ENCODE measurements at places on chromosomes 7 and 10.

DNA sequence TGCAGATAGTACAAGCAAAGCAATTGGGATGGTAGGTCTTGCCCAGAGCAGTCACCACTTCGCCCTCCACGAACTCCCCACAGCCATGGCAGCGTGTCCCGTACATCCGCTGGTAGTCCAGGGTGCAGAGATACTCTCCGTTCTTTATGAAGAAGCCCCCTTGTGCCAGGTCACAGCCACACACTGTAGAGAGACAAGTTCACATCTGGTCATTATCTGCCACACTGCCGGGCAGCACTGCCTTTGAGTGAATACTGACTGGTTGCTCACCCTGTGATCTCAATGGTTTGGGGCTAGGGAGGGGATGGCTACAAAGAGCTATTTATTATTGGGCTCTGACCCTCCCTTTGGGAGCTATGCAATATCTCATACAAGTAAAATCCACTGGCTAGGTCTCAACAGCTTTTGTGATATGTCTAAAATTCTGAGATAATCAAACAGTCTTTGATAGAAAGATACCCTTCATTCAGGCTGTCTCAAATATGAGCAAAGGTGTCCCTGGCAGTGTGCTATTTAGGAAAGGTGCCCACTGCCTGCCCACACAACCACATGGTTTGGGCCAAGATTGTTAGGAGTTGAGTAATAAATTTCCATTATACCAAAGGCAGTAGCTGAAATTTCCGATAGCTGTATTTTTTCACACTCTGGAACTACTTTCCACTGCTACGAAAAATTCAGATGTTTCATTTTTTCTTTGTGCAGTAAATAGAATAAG, 82.5 kb downstream of the ABLIM1 start:
- no peak for DNase-seq

DNA sequence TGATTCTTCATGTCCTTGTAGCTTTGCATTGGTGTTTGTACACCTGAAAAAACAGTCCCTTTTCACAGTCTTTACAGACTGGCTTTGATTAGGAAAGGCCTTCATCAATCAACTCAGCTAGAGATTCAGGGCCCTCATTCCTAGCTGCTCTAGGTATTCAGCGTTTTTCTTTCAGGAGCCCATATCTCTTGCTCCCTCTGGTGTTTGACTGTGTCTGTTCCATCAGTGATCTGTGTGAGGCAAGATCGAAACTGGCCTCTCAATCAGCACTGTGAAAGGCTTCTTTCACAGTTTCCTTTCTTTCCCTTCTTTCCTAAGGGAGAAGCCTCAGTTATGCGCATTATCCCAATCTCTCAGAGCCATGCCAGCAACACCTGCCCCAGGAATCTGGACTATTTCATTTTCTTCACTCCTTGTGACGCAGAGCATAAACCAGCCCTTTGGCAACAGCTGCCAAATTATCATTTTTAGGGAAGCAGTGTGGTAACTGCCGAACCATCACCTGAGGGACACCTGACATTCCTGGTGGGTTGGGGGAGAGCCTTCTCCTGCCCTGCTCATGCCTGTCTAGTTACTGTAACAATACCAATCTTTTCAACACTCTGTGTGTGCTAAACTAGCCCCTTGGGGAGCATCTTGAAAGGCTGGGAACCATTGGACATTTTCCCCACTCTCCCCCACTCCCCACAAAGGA, 75.7 kb upstream of the CCDC71L start:
- DNase-seq = no peak

GRCh38 chr10:50216894-50217293, 34.4 kb downstream of the ASAH2 start:
- DNase-seq = no peak

GRCh38 chr10:18437486-18437885, 213.9 kb downstream of the NSUN6 start:
- DNase-seq = no peak

DNA sequence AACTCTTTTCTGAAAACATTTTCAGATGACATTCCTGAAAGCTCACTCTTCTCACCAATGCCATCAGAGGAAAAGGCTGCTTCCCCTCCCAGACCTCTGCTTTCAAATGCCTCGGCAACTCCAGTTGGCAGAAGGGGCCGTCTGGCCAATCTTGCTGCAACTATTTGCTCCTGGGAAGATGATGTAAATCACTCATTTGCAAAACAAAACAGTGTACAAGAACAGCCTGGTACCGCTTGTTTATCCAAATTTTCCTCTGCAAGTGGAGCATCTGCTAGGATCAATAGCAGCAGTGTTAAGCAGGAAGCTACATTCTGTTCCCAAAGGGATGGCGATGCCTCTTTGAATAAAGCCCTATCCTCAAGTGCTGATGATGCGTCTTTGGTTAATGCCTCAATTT, 16.5 kb downstream of the ANLN start:
- DNase-seq = no peak

GRCh38 chr10:124701881-124702656, 42.1 kb downstream of the FAM53B start:
- no peak for DNase-seq

DNA sequence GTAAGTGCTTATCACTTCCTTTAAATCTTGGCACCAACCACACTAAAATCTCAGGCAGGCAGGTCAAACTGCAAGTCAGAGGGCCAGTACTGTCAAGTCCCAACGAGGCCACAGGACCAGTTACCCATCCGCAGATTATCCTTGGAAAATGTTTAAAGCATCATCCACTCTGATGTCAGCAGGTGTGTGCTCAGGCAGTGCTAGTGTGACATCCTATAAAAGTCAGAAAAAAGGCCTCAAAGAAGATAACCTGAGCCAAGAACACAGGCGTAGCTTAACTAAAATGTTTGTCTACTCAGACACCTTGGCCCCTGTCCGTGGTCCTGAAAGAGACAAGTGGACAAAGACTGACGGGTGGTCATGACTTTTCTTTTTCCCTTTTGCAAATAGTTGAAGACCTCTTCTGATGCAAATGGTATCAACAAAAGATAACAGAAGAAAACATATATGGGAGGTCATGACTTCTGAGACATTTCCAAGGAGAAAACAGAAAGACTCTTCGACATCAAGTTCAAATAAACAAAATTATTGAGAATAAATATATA, 309.3 kb downstream of the KCNMA1 start:
- peak; percentile 34 for DNase-seq

DNA sequence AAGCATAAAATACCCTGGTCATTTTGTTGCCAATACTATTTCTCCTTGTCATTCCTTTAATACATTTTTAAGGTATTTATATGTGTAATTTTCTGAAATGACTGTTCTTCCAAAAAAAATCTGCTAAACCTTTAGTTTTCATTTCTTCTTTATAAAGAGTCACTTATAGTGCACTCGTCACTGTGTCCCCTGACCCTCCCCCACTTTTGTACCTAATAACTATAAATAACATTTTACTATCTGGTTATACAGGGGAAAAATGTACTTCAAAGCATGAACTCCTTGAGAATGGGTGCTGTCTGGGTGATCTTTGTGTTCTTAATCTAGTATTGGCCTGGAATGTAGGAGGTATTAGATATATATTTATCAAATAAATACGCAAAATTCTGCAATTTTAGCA, 31.1 kb downstream of the RTKN2 start:
- no peak for DNase-seq

GRCh38 chr7:69412331-69413146, 185.7 kb upstream of the AUTS2 start:
- no peak for DNase-seq

DNA sequence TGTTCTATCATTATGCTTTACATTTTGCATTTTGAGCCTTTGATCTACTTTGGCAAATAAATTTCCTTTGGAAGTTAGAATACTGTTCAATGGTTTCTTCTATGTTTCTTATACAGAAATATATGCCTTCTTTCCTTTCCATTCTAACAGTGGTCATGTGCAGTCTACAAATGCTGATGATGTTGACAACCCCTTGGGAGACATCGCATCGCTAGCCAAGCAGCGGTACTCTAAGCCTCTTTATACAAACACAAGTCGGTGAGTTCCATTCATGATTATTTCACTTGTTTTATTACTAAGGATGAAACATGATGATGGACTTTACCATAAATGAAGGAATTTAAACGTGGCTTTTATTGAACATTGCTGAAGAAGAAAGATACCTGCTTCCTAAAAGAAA, 48.1 kb upstream of the ZPBP start:
- no peak for DNase-seq

GRCh38 chr7:155570171-155570958, 24.0 kb upstream of the CNPY1 start:
- DNase-seq = no peak

DNA sequence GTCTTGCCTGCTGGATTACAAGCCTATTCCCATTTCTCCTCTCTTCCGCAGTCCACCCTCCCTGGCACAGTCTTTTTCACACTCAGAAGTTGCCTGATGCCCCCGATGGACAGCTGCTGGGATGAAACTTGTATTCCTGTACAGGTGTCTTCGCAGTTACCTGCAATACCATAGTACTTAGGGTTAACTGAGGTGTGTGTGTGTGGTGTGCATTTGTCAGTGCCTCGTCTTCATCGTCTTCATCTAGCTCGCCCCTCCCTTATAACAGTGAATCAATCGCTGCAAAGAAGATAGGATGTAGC, 11.0 kb downstream of the NXPH1 start:
- no peak for DNase-seq

GRCh38 chr10:61708846-61709245, 46.1 kb downstream of the CABCOCO1 start:
- DNase-seq = no peak

- DNase-seq = no peak
Measured at GRCh38 chr7:110375068-110375467, 715.9 kb upstream of the LRRN3 start.
